RCC 7860 (cell line): ENCODE measurements at places on chromosomes 3 and 15.
A peak's percentile ranks its signal among the peaks of the same experiment; 100 is the strongest.

DNA sequence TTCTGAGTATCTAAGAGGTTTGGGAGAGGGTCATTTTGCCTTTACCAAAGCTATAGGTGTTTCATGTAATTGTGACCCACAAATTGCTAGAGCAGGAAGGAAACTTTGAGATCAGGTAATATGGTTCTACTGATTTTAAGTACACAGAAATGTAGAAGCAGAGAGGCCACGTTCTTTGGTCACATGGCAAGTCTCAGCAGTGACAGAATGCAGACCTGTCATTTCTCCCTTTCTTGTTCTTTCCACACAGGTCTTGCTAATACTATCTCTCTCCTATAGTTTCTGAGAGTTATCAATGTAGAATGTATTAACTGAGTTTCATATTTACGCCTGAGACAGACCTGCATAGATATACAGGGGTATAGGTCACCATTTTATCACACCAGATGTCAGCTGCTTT is 10.9 kb upstream of the RTP1 start:
- no peak for DNase-seq

DNA sequence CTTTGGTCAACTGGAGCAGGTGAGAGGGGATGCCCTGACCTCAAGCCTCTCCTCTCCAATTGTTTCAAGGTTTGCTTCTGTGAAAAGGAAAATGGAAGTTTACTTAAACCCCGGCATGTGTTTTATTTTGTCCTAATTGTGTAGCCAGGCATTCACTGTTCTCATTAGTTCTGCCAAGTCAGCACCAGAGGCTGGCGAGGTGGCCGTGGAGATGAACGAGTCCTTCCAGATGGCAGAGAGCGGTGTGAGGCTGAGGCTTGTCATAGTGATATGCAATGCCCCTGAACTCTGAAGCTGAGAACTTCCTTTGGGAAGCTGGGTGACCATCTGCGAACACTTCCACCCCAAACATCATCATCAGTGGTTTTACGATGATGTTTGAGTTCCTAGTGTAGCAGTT is 199.6 kb downstream of the TJP1 start:
- DNase-seq = no peak

GRCh38 chr3:9913601-9914000 is 3.3 kb upstream of the IL17RC start:
- no peak for DNase-seq

DNA sequence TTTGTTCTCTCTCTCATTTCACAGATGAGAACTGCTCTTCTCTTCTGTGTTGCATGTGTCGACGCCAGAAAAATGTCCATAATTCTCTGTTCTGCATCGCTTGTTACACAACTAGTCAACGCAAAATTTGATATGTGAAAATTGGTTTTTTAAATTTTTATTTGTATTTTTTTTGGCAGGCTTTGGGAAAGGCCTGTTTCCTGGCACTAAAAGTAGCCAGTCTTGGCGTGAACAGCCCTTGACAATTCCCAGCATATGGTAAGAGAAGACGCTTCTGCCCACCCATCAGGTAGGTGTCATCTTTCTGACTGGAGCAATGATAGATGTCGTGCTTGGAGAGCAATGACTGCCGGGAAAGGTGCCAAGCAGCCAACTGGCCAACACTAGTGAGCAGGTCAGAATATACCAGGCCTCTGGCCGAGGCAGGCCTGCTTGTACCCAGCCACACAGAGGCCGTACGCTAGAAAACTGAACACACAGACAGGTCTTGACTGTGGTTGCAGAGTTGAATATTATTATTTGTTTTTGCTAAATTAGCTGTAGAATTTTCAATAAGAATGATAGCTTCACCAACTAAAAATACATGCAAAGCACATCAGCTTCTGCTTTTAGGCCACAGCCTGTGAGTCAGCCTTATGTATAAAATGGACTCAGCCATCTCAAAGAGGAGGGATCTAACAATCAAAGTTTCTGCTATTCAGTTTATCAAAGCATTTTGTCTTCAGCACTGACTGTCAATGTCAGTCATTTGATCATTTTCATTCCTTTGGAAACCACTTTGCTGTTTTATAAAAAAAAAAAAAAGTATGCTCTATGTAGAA is 837.5 kb downstream of the MCTP2 start:
- no peak for DNase-seq

DNA sequence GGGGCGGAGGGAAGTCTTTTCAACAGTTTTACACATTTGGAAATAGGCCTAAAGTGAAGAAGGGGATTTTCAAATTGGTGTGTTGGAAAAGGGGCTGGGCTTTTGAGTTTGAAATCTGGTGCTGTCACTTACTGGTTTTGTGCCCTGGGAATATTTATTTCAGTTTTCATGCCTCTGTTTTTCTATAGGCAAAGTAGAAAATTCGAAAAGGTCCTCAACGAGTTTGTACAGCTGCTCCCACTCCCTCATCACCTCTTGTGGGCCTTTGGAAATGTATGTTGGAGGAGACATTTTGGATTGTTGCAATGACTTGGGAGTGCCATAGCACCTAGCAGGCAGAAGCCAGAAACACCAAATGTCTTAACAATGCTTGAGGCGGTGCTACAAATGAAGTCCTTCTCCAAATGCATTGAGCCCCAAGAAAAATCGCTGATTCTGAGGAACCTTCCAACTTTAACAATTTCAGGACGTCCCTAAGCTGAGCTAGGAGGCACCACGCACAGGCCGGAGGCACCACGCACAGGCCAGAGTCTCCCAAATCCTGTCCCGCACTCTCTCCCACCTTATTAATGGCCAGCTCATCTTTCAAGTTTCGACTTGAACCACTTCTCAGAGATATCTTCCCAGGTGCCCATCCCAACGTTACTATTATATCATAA is 639 bp upstream of the POLR2M start:
- no peak for DNase-seq

DNA sequence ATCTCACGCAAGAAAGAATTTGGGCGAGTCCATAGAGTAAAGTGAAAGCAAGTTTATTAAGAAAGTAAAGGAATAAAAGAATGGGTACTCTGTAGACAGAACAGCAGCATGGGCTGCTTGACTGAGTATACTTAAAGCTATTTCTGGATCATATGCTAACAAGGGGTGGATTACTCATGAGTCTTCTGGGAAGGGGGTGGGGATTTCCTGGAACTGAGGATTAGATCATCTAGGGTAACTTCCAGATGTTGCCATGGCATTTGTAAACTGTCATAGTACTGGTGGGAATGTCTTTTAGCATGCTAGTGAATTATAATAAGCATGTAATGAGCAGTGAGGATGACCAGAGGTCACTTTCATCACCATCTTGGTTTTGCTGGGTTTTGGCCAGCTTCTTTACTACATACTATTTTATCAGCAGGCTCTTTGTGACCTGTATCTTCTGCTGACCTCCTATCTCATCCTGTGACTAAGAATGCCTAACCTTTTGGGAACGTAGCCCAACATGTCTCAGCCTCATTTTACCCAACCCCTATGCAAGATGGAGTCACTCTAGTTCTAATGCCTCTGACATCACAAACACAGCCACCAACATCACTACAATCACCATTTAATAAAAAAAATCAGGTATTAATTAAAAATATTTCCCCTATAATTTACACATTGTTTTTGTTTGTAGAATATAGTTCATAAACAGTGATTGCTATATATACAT is 890.7 kb upstream of the EPHA6 start:
- peak; percentile 89 for DNase-seq

- no peak for DNase-seq
These were observed 36.2 kb downstream of the PFN2 start for GRCh38 chr3:149934524-149934923.

DNA sequence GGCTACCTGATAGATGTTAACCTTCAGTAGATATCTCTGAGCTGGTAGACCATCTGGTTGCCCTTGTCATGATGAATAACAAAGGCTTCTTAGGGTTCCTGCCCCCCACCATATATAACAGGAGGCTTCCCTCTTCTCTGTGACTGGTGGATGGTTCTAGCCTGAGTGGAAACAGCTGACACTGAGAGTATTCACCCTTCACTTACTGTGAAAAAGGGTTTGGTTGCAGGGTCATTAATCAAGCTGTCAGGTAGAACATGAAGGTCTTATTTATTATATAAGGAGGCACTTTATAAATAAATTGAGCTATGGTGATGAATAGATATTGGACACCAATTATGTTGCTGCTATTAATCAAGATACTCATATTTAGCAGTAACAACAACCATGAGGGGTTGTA is 58.6 kb downstream of the CACNA2D3 start:
- DNase-seq = no peak

- no peak for DNase-seq
These were observed 3.1 kb downstream of the FEZF2 start for GRCh38 chr3:62370112-62370857.

- DNase-seq = peak; percentile 26
These were observed 15.7 kb upstream of the LRRC58 start for GRCh38 chr3:120364821-120365220.

DNA sequence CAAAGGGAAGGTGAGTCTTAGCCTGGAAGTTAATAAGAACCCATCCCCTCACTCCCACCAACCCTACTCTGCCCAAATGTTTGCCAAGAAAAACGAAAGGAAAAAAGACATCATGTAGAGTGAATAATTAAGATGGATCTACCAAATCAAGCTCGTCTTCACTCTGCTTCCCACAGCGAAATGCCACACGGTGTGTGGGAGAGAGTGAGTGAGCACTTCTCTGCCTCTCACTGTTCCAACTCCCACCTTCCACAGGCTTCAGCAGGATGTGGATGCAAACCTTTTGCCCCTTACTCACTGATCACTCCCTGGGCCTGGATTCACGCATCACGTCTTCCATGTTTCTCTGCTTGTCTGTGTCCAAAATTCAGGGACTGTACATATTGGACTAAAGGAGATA is 85.4 kb downstream of the WDR76 start:
- DNase-seq = no peak

- no peak for DNase-seq
These were observed 16.1 kb downstream of the MINDY4B start for GRCh38 chr3:150889106-150889505.

- no peak for DNase-seq
These were observed 140.5 kb downstream of the FNDC3B start for GRCh38 chr3:172179680-172180399.

DNA sequence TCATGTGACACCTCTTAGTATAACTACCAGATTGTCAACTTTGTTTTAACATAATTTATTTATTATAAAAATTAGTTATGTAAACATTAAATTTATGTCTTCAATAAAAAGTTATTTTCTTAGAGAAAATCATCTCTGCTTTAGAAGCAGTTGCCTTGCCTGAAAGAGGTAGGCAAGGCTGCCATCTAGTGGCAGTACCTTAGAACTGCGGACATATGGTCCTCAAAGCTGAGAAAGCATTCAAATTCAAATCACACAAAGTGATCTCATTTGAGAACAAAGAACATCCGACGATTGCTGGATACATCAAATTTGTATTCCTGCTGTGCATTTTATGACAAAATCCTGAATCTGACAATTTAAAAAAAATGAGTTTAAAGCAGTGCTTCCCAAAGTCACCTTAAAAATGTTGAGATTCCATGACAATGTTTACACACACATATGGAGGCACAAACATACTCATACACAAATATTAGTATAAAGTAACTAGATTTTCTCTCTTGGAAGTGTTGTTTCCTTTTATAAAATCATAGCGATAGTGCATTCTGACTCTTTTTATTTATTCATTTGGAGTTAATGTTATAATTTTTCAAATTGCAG is 617.4 kb downstream of the CADM2 start:
- peak; percentile 23 for DNase-seq

DNA sequence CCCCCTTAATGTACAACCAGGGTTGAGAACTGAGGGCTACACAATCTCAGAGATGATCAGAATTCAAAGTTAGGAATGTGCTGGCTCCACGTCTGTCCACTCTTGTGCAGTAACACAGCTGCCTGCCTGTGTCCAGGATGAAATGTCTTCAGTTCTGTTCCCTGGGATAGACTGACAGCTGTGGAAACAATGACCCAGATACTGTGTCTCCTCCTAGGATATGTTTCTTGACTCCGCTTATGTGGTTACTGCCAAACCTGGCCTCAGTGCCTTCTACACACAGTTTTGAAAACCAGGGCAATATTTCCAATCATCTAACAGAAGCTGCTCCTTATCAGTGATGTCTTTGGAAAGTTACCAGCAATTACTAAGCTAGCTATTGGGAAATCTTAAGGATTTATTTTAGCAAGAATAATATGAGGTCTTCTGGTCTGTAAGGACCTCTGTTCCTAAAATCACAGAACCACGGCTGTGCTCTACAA is 67.6 kb downstream of the NOX5 start:
- DNase-seq = no peak

- DNase-seq = no peak
These were observed 4.1 kb downstream of the SPATA12 start for GRCh38 chr3:57064572-57064971.

- DNase-seq = no peak
These were observed at the start of gene CSPG4 for GRCh38 chr15:75712668-75713337. Gene CSPG4, minus strand, starts transcription at chr15:75712848. Its CDS starts 93 bp downstream, at chr15:75712755.

GRCh38 chr15:101368086-101368780 is 73.2 kb upstream of the SNRPA1 start:
- DNase-seq = no peak

DNA sequence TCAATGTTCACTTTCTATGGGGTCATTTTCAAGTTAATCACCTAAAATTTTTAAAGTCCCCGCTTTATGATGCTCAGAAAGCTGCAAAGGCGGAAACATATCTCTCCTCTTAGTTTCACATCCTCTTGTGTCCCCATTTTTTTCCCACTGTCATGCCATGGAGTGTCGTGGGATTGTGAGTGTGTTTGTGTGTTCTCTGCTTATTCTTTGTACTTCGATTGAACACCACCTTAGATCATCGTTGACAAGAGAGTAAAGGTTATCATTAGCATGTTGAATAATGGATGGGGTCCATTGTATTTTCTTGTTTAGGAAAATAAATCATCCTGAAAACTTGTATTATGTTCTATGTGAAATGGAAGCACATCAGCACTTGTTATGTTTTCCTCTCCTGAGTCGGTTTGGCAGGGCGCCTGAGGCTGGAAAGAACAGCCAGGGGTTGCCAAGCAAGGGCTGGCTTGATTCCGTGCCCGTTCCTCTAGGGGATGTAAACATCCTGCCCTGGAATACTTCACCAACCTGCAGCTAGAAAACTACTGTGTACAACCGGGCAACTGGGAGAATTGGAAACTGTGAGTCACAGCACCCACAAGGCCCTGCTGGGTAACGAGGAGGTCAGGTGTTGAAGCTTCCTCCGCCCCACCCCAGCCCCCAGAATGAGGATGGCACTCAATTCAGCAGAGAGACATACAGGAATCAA is 67.2 kb downstream of the EIF4E3 start:
- DNase-seq = no peak

DNA sequence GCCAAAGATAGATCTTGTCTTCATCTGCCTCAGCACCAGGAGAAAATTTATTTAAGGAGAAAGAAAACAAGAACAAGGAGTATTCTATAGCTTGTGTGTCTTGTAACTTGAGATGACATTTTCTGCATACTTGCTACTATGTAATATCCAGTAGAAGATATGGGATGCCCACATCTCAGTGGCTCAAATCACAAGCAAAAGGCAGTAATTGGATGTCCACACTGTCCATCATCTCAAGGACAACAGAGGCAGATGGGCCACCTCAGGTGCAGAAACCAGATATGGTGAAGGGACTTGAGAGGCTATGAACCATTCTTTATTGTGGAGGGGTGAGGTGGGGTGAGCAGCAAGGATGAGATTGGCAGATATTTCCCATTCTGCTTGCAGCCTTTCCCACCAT is 309.0 kb downstream of the GBE1 start:
- DNase-seq = no peak

- DNase-seq = no peak
These were observed 58.6 kb downstream of the TMOD3 start for GRCh38 chr15:51887887-51888592.

- no peak for DNase-seq
These were observed 138.9 kb downstream of the EPHA3 start for GRCh38 chr3:89246326-89246725.

GRCh38 chr15:64847448-64847847 is 5.7 kb downstream of the PLEKHO2 start:
- DNase-seq = no peak
